ENCODE measurements at places on chromosomes 16 and 17.

GRCh38 chr16:11009027-11009755, 64.8 kb downstream of the CLEC16A start:
- no peak for DNase-seq

DNA sequence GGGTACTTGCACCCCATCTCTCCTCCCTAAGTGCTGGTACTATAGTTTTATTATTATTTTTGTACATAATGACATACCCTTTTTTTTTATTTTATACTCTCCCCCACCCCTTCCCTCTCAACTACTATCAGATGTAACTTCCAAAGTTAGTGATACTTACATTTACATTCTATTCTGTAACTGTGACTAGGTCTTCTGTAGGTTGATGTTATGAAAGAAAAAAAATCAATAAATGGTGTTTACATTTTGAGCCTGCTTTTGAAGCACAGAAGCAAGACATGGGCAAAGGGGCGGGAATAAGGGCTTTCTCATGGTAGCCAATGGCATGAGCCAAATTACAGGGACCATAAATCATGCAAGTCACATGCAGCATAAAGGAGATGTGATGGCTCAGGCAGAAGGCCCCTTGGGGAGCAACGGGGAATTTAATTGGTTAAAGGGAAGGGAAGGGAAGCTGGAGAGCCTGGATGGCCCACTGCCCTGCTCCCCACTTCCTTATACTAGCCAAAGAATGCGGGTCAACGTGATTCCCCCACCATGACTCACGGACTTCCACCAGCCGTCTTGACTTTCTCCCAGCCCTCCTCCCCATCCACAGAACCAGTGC, 2.4 kb upstream of the ACSF2 start:
- peak; percentile 29 for DNase-seq

DNA sequence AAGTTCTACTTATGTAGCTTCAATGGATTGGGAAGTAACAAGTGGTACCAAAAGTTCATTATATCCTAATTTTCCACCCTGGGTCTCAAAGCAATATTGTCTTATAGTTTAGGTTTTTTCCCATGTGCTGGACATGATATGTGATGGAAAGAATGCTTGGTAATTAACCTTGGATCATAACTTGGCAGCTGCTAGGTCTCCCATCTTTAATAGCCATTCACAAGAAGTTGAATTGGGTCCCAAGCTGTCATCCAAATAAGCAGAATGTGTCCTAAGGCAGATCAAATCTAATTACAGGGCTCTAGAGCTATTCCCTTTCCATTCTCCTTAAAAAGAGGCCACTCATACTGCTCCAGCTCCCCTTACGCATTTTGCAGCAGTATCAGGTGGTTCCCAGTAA, 44.7 kb upstream of the KCNJ16 start:
- no peak for DNase-seq

DNA sequence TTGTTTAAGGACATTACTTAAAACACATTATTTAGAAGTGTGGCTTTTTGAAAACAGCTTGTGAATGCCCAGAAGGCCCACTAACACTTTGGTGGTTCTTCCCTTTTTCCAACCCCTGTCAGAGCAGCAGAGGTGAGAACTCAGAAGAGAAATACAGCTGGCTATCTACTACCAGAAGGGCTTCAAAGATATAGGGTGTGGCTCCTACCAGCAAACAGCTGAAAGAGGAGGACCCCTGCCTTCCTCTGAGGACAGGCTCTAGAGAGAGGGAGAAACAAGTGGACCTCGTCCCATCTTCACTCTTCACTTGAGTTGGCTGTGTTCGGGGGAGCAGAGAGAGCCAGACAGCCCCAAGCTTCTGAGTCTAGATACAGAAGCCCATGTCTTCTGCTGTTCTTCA, 6.9 kb upstream of the RAPGEFL1 start:
- no peak for DNase-seq

- DNase-seq, result no peak
Observed at GRCh38 chr17:81513753-81514488, 1.3 kb upstream of the ACTG1 start.

- DNase-seq, result no peak
Observed at GRCh38 chr16:19301931-19302330, 16.4 kb downstream of the CLEC19A start.

GRCh38 chr17:39606434-39607056, 1.2 kb downstream of the NEUROD2 start:
- DNase-seq, result no peak

DNA sequence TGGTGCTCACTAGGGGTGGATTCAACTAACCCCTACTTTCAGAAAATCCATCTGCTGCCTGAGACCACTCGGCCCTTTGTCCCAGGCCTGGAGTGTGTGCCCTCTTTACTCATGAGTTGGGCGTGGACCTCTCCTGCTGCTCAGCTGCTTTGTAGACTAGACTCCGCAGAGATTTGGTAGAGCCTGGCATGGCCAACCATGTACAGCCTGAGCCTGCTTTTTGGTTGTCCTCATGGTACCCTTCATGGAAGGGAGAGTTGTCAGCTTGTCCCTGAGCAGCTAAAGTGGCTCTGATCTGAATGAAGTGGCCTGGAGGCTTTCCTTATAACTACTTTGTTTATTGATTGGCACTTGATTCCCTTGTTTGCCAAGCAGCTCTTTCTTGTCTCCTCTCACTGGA, 1.5 kb downstream of the EDC4 start:
- DNase-seq, result no peak

GRCh38 chr16:58177353-58177710, 20.6 kb downstream of the CSNK2A2 start:
- no peak for DNase-seq

DNA sequence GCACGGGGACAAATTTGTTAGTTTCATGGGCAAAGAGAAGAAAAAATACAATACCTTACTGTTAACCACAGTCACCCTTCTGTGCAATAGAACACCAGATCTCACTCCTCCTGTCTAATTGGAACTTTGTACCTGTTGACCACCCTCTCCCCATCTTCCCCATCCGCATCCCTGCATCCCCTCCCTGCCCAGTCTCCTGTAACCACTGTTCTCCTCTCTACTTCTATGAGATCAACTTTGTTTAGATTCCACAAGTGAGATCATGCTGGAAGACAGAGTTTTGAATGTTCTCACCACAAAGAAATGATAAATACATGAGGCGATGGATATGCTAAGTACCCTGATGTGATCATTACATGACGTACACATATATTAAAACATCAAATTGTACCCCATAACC, 47.7 kb downstream of the CLEC16A start:
- DNase-seq, result no peak

DNA sequence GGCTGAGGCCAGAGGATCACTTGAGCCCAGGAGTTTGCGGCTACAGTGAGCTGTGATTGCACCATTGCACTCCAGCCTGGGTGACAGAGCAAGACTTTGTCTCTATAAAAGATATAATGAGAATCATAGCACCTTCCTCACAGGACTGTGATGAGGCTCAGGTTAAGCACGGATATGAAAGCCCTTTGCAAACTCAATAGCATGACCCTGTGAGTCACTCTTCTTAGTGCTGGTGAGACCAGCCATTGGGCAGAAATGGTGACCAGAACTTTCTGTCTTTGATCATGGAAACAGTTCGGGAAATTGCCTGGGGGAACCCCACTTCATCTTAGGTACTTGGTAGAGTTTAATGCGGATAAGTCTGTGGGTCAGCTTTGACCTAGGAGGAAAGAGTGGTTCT, 144.2 kb downstream of the PRKCB start:
- DNase-seq, result no peak
